ENCODE measurements at places on chromosomes 1 and 21.

DNA sequence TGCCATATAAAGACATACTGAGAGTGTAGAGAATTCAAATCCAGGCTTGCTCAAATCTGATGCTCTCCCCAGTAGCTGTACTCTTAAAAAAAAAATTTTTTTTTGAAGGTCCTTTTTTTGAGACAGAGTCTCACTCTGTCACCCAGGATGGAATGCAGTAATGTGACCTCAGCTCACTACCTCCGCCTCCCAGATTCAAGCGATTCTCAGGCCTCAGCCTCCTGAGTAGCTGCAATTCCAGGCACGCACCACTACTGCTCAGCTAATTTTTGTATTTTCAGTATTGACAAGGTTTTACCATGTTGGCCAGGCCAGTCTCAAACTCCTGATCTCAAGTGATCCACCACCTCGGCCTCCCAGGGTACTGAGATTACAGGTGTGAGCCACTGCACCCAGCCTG is 28.7 kb downstream of the STYXL2 start:
- DNase-seq = no peak

DNA sequence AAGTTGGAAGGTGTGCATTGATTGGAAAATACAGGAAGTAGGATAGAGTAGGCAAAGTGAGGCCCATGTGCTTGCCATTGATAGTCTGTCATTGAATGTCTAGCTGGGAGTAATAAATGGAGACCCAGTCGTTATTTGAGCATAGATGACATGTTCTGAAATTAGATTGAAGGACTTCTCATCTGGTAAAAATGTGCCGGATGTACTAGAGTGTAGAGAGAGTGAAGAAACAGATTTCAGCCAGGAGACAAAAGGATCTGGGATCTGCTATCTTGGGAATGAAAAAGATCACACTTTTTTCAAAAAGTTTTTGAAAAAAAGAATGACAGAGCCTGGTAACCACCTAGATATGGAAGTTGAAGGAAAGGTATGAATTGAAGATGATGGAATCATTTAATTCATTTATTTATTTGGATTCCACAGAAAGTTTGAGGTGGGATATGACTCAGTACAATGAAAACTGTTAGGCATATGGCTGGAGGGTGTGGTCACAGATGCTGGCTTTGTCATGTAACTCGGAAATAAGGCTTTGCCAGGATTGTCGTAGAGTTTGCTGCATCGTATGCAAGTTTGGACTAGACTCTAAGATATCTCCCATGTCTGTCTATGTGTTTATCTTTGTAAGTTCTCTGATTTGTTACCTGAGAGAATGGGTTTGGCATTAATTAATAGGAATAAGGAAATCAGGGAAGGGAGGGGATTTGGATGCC is 137.1 kb downstream of the PBX1 start:
- no peak for DNase-seq

- no peak for DNase-seq
Measured at GRCh38 chr21:36522219-36522808, 42.4 kb upstream of the CLDN14 start.

- no peak for DNase-seq
Measured at GRCh38 chr1:174815474-174815908, 184.3 kb upstream of the CACYBP start.

- DNase-seq = no peak
Measured at GRCh38 chr1:15343729-15344128, 66.0 kb upstream of the EFHD2 start.

GRCh38 chr1:150621497-150622302 is 7.7 kb downstream of the ENSA start:
- DNase-seq = peak; percentile 63

GRCh38 chr1:207152792-207153468 is 48.9 kb downstream of the C4BPA start:
- DNase-seq = no peak

DNA sequence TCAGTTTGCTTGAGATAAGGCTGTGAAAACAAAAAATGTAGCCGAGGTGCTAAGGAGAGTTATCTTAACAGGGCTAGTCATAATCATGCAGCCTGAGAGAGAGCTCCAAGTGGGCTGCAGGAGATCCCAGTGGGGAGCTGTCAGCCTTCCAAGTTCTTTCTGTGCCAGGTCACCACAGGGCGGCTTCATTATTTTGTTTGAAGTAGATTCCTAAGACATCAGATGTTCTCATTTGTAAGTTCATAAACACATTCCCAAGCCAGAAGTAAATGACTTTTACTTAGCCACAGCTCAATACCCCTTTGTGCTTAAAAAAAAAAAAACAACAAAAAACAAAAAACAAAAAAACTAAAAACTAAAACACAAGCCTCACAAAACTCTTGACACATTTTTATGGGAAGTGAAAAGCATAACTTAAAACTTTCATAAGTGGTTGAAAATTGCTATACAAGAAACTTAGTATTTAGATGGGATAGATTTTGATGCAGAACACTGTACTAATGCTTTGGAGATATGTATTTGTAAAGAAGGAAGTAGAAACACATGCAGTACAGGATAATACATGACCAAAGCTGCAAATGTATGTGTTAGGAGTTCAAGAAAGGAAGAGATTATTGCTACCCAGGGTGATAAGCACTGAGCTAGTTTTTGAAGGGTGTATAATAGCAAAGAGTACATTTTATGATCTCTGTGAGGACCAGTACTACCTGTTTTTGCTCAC is 8.6 kb downstream of the CDC14A start:
- no peak for DNase-seq

- DNase-seq = no peak
Measured at GRCh38 chr1:12064073-12064969, 1.2 kb downstream of the TNFRSF8 start.

DNA sequence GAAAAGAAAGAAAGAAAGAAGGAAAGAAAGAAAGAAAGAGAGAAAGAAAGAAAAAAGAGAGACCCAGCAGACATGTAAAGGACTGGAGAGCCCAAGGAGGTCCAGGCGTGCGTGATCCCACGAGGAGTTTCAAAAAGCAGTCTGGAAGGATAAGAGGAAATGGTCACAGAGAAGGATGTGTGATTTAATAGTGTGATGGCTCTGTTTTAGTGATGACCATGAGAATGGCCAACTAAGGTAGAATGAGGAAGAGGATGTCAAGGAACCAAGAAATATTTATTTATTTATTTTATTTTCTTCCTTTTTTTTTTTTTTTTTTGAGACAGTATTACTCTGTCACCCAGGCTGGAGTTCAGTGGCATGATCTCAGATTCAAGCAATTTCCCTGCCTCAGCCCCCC is 25.5 kb downstream of the PTGS2 start:
- DNase-seq = no peak

DNA sequence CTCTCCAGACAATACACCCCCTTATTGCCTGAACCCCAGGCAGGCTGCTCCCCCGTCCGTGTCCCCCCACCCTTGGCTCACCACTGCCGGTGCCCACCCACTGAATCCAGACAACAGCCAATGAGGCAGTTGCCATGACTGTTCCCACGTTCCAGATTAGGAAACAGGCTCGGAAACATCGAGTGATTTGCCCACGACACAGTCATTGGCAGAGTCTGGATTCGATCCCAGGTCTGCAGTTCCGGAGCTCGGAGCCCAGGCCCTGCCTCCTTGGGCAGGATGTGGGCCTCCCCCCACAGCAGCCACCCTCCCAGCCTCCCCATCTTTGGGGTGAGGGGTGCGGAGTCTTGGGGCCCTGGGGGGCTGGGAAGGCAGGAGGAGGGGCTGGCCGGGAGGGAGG is 20.3 kb upstream of the CLSTN1 start:
- no peak for DNase-seq

GRCh38 chr1:68000191-68000590 is 50.2 kb downstream of the DIRAS3 start:
- no peak for DNase-seq

Measured in colonic mucosa (tissue), 4 donors.